Activated effector memory CD4-positive, alpha-beta T cell treated with anti-CD3 and anti-CD28 coated beads, Interleukin-2, amount 50 U/mL, for 16 hours (primary cell): ENCODE measurements at places on chromosomes 3 and 15.

DNA sequence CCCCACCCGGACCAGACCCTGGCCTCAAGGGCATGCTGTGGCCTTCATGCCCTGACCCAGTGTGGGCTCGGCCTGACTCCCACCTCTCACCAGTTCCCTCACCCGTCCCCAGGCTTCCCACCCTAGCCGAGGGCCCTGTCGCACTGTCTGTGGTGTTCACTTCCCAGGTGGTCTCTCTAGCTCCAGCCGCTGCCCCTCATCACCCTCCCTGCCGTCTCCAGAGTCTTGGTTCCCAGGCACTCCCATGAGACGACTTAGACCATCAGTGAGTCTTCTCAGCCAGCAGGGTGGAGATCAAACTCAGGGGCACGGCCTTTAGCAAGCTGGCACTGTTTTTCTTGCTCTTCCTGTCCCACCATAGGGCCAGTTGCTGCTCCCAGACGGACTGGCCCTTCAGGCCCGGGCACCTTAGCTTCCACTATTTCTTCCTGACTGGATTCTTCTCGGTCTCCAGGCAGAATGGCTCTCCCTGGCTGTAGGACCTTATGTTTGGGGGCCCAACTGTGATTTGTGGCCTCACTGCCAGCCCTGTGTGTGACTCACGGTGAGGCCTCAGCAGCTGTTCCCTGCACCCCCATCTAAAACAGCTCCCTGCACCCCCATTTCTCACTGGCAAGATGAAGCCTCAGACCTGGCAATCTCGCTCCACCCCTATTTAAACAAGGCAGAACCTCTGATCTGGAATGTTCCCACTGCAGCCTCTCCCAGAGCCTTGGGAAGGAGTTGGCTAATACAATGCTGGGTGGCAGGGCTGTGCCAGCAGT lies 9.4 kb upstream of the PCSK6 start:
- DNase-seq, result no peak

GRCh38 chr3:160577556-160578195 lies 12.3 kb upstream of the KPNA4 start:
- no peak for DNase-seq

GRCh38 chr15:101542306-101543025 lies 53.0 kb upstream of the PCSK6 start:
- DNase-seq, result no peak

DNA sequence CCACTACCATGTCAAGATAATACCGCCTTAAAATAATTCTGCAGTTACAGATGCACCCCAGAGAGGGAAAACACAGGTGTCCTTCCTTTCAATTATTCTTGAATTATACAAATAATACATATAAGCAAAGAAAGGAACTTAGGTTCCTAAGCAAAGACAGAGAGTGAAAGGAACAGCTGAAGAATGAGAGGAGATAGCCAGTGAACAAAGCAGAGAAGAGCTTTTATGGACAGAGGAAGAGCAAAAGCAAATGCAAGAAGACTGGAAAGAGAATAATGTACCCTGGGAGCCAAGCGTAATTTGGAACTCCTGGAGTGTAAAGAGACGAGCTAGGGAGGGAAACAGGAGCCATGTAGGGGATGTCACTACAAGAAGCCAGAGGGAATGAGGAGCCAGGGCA lies 21.7 kb downstream of the GPR176 start:
- no peak for DNase-seq

GRCh38 chr15:88083811-88084760 lies 172.5 kb downstream of the NTRK3 start:
- no peak for DNase-seq

- DNase-seq, result no peak
Measured at GRCh38 chr3:171874251-171874681, 31.1 kb downstream of the TMEM212 start.

- DNase-seq, result no peak
Measured at GRCh38 chr3:142019794-142020320, 129.5 kb downstream of the TFDP2 start.

DNA sequence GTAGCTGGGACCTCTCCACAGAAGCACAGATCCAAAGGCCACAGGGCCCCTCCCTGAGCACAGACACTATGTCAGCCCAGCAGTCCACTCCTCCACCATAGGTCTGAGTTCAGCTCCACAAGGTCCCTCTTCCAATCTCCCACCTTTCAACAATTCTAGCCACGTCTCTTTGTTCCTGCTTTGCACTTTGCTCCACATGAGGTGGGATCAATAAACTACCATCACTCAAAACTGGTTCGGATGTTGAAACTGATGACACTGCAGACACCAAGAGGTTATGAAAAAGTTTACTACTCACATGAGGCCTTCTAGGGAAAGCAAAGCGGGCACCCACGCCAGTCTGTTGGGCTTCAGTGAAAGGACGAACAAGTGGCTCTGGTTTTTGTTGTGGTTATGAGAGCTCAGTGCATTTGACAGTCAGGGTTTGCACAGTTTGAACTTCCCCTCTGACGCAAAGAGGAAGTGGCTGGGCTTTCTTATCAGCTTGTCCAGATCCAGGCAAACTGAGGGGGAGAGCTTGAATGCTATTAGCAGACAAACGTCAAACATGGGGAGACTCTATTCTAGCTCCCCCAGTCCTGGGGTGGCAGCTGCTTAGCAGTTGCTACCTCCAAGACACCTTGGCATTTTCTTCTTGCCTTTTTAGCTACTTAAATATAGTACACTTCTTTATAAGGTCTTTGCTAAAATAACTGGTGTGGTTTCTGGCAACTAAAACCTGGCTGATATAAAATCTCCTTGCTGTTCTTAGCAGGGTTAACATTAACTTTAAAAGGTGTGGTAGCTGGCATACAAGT lies 37.8 kb downstream of the ZNF445 start:
- peak; percentile 83 for DNase-seq
